ENCODE measurements at places on chromosomes 11 and 22.
A peak's percentile ranks its signal among the peaks of the same experiment; 100 is the strongest.

- peak; percentile 64 for DNase-seq
These were observed 89.0 kb upstream of the PARVA start for GRCh38 chr11:12288212-12288930.

DNA sequence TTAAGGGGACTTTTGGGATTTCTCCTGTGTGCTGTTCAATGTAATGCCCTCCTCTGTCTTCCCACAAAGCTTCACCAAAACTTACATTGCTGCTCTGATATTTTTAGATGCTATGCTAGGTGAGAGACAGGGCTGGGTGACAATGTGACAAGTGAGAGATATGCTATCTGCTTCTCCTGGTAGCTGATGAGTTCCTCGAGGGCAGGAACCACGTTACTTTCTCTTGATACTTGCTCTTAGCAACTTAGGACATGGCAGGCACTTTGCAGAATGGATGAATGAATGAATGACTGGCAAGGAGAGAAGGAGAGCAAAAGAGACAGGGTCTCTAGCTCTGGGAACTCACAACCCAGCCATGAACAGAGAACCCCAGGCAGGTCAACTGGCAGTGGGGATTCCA is 115.4 kb downstream of the C11orf58 start:
- no peak for DNase-seq

- DNase-seq = no peak
These were observed 12.6 kb downstream of the SERPIND1 start for GRCh38 chr22:20786536-20786979.

DNA sequence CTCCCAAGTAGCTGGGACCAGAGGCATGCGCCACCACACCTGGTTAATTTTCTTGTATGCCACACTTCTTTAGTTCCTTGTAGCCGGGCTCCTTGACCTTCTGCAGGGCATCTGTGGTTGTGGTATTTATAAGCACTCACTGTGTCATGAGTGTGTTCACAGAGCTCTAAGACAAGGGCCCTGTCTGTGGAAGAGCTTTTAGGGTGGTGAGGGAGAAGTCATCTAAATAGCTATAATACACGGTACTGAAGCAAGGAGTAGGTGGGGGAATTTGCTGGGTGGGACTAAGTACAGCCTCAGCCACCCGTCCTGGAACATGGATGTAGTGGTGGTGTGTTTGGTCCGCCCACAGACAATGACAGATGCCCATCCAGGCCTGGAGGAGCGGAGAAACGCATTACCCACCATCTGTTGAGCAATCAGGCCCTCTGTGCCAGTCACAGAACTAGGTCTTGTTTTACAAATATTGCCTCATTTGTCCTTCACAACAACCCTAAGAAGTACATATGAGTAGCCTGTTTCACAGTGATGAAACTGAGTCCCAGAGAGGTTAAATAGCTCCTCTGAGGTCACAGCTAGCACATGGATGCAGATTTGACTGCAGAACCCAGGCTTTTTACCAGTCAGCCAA is 10.1 kb downstream of the ACO2 start:
- no peak for DNase-seq

DNA sequence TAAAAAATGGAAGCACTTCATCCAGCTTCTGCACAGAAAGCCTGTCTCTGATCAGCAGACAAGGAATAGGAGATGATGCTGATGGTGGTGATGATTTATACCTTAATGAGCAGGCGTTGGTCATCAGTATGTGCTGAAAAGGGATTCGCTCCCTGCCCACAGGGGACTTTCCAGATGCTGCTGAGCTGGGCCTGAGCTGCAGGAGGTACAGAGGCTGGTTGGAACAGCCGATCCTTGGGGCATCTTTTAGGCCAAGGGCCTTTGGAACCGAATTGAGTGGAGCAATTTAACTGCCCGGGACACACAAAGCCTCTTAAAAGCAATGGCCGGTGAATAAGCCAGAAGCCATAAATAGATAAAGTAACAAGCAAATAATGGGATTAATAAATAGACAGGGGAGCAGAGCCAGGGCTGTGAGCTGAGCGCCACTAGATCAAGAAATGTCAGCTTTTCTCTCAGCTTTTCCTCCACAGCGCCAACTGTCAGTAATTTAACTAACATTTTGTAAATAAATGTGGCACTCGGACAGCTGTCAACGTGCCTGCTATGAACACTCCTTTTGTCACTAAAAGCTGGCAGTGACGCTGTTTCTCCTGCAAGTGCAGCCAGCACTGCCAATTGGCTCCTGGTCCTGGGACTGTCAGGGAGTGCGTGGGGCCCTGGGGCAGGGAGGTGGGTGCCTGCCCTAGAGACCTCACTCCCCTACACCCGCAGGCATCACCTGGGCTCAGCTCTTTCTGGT is 562.3 kb downstream of the NTM start:
- no peak for DNase-seq

- DNase-seq = no peak
These were observed 99.4 kb downstream of the PDE2A start for GRCh38 chr11:72574548-72575460.

GRCh38 chr11:17875891-17876290 is 137.0 kb downstream of the SERGEF start:
- DNase-seq = no peak

GRCh38 chr22:17629641-17630040 is 1.1 kb upstream of the ATP6V1E1 start:
- no peak for DNase-seq

GRCh38 chr11:122779047-122779629 is 59.2 kb upstream of the CRTAM start:
- no peak for DNase-seq

DNA sequence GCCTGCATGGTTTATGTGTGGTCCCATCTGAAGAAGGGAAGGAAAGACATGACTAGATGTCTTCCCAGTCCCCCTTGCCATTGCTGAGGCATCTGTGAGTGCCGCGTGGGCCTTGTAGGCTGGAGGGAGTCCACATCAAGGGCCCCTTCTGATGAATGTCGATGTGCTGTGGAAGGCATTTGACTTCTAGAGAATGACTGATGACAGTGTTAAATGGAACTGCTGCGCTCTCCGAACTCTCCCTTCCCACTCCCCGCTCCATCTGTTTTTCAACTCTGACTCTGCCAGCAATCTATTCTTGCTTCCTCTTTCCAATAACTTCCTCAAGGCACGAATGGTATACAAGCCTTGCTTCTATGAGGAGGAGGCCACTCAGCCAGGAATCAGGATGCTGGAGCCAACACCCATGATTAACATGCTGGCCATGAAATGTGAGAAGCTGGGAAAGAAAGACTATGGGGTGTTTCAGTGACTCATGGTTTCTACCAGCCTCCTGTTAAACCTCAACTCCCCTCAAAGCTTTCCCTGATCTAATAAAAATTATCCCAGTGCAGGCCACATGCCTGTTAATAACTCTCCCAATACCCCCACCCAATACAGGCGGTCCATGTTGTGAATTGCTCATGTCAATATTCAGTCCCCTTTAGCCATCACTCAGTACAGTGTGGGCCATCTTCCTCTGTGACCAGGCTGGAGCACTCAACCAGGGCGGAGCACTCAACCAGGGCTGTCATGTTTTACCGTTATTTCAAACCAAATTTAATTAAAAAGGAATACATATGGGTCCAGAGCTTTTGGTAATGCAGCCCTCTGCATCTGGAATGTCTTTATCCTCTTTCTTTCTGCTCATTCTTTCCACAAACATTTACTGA is 46.4 kb upstream of the TBCEL start:
- no peak for DNase-seq

DNA sequence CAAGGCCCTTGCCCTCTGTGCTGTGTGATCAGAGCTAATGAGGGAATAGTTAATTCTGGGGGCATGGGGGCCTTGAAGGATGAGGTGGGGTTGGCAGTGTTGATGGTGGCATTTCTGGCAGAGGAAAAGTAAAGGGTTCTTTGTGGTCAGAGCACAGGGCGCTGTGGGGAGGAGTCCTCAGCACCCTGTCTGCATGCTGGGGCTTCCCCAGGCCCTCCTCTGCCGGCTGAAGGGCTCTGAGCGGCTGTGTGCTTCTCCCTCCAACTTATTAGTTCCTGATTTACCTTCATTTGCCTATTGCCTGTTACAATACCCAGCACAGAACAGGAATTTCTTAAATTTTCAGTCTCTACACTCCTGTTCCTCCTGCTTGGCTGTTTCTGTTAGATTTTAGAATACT is 122.8 kb downstream of the HIPK3 start:
- DNase-seq = no peak

GRCh38 chr11:106152824-106153223 is 75.4 kb downstream of the AASDHPPT start:
- no peak for DNase-seq

GRCh38 chr11:11993839-11994238 is 14.6 kb downstream of the DKK3 start:
- DNase-seq = no peak

- no peak for DNase-seq
These were observed 3.6 kb downstream of the CHADL start for GRCh38 chr22:41237036-41237706.

DNA sequence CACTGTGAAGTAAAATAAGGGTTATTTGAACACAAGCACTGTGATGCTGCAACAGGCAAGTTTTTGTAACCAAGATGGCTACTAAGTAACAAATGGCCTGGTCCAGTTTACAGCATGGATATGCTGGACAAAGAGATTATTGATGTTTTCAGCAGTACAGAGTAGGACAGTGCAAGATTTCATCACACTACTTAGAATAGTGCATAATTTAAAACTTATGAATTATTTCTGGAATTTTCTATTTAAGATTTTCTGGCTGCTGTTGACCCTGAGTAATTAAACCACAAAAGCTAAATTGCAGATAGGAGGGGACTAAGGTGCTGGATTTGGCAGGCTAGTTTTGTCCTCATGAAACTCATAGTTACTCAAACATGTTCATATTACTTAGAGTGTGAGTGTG is 33.1 kb downstream of the CEP295 start:
- no peak for DNase-seq

- DNase-seq = no peak
These were observed 528 bp downstream of the WEE1 start for GRCh38 chr11:9573775-9574621.

GRCh38 chr22:38240734-38241252 is 32.0 kb downstream of the TMEM184B start:
- DNase-seq = no peak

GRCh38 chr22:50267591-50268390 is 2.4 kb downstream of the MAPK11 start:
- peak; percentile 47 for DNase-seq

DNA sequence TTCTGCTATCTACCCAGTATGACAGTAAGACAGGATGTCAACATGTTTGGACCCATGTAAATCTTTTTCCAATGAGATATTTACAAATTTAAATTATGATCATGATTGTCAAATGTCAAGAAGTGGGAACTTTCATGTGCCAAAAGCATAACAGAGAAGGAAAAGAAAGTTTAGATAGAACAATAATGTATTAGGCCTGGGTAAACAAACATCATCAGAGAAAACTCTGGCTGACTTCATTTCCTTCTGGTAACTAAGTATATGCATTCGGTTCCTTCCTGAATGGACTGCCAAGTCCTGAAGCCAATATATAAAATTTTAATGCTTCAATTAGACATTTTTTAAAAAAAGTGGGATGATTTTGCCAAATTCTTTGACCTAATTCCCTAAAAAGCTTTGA is 16.5 kb downstream of the RNF141 start:
- no peak for DNase-seq

- DNase-seq = no peak
These were observed 627 bp downstream of the RNF215 start for GRCh38 chr22:30386608-30386959.

DNA sequence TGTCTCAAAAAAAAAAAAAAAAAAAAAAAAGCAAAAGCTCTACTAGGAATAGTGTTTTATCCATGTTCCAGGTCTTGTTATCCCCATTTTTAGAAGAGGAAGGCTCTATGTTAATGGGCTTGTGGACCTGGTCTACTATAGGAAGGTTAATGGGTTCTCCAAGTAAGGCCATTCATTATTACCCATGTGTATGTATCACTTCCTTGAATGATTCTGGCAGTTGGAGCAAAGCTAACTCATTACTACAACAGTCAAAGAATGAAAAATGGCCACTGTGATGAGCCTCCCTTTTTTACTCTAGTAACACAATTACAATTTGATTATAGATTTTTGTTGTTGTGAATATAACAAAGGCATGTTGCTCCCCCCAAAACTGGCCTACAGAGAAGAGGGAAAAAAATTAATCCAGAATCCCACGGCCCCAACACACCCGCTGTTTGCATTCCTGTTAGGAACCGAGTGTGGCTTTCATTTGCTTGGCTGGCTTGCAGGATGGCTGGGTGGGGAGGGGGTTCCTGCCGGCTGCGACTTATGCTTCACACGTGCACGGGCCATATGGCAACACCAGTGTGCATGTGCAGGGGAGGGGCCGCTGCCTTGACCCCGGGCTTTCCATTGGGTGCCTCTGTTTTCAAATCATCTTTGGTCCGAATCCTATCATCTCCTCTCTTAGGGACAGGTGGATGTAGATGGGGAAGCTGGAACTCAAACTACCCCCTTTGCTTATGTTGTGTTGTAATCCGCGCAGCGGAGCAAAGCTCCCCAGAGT is 148.8 kb downstream of the HIPK3 start:
- no peak for DNase-seq

- no peak for DNase-seq
These were observed 134.9 kb downstream of the DBX1 start for GRCh38 chr11:20025332-20025840.

- DNase-seq = no peak
These were observed 2.9 kb downstream of the C11orf87 start for GRCh38 chr11:109424901-109425300.

- DNase-seq = no peak
These were observed 4.5 kb downstream of the FHIP1B start for GRCh38 chr11:6229911-6230310.

- DNase-seq = no peak
These were observed 20.7 kb upstream of the CECR2 start for GRCh38 chr22:17348464-17349103.

DNA sequence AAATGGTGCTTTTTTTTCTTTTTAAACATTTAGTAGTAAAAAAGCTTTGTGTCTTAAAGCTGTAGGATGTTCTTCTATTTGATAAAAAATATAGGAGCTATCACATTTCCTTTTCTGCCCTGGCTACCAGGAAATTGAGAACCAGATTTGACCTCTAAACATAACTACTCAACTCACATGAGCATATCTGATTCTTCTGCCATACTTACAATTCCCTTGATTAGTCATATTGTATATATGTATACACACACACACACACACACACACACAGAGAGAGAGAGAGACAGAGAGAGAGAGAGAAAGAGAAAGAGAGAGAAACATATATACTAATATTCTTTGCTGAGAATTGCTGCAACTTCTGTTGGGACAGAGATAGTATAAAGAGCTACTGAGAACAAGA is 23.0 kb upstream of the GDPD4 start:
- no peak for DNase-seq

GRCh38 chr11:72643547-72643946 is 30.7 kb downstream of the PDE2A start:
- DNase-seq = no peak

GRCh38 chr22:23767673-23768548 is at the start of gene CHCHD10:
Gene CHCHD10 (minus strand): TSS chr22:23767972. CDS start chr22:23767874, 98 bp downstream.
- DNase-seq = peak; percentile 69

Measured in CD4-positive, alpha-beta T cell (primary cell).